Stimulated activated CD4-positive, alpha-beta T cell treated with anti-CD3 and anti-CD28 coated beads, TNF-alpha, amount 100 ng/mL, for 1 hour (primary cell): ENCODE measurements at places on chromosomes 13 and 19.

DNA sequence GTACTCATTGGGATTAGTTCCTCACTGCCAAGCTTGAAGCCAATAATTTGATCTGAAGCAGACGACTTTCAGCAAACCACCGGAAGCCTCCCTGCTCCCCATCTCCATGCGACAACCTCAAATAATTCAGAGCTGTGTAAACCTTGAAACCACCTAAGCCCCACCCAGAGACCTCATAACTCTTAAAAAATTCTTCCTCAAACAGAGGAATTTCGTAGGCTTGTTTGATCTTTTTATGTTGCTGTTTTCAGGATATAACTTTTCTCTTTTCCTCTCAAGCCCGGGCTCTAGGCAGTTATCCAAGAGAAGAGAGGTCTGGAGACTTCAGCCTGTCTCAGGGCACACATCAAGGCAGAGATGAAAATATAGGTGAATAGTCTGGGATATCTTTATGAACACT is 311.6 kb downstream of the KCNRG start:
- no peak for DNase-seq

DNA sequence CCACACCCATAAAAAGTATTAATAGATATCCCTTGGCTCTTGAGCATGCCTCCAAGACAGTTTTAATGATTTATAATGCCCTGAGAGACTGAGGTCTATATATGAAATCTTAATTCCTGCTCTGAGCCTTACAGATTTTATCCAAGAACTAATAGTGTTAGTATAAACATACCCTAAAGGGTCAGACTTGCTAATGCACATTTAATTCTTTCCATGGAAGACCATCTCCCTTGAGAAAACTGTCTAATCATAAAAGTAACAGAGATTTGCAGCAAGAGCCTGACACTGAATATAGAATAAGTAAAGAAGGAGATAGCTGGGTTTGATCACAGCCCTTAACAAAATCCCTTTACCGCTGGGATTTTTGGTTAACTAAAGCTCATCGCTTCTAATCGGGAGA is 650.8 kb upstream of the KLF12 start:
- no peak for DNase-seq

DNA sequence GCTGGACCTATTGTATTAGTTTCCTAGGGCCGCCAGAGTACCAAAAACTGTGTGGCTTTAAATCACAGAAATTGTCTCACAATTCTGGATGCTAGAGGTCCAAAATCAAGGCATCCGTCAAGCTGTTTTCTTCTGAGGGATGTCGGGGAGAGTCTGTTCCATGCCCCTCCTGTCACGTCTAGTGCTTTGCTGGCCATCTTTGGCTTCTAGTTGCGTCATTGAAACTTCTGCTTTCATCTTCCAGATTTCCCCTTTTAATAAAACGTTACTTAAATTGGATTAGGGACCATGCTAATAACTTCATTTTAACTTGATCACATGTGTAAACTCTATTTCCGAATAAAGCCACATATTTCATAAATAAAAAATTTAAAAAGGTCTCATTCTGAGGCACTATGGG is 47.5 kb downstream of the TRPM4 start:
- no peak for DNase-seq

DNA sequence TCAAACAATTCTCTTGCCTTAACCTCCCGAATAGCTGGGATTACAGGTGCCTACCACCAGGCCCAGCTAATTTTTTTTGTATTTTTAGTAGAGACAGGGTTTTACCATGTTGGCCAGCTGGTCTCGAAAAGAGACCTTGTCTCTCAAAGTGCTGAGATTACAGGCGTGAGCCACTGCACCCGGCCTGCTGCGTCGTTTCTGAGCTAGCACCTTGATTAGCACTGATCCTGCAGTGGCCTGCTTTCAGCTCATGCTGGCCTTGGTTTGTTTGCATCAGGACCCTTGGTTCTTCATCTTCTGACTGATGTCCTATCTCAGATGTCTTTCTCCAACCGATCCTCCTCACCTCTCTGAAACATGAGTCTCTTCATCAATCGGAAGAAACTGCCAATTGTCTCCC is 4.9 kb upstream of the TFDP1 start:
- no peak for DNase-seq

DNA sequence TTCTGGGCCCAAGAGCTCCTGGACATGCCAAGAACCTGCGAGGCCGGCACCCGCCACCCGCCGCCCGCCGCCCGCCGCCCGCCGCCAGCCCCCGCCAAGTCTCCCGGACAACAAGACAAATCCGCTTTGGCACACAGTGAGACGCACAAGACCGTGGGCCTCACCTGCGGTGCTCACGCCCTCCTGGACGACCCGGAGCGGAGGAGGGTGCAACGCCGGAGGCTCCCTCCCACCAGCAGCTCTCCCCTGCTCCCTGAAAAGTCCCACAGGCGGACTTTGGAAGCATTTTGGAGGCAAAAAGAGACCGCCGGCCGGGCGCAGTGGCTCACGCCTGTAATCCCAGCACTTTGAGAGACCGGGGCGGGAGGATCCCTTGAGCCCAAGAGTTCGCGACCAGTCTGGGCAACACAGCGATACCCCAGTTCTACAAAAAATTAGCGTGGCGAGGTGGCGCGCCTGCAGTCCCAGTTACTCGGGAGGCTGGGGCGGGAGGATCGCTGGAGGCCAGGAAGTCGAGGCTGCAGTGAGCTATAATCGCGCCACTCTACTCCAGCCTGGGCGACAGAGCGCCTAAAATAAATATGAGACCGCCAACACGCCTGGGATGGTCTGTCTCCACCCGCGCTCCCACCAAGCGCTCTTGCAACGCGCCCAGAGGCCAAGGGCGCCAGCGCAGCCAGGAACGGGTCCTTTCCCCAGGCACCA is 783 bp downstream of the RHPN2 start:
- DNase-seq, result no peak
